Chondrocyte (in vitro differentiated cells): ENCODE measurements at places on chromosomes 2 and 18. TPM values are rescaled to one million over a fixed set of nuclear protein-coding genes. Genes with fewer than 3 reads are reported as not detected.

- no peak for DNase-seq
These were observed 78.5 kb upstream of the HK2 start for GRCh38 chr2:74755386-74755785.

GRCh38 chr2:18912225-18912888, 323.0 kb upstream of the NT5C1B start:
- DNase-seq = no peak

- no peak for DNase-seq
These were observed 161.6 kb upstream of the ALKAL2 start for GRCh38 chr2:449246-450067.

Gene SLC9A2
- total RNA-seq = not detected in 3 replicates

Gene DPP4
- total RNA-seq = 0.42 to 0.60 TPM in 2 of 3 replicates, not detected in the other

Gene CABYR
- total RNA-seq = 8.1 to 11.5 TPM (median 9.8 TPM) in 3 replicates

Gene STPG4
- 0.25 to 0.58 TPM (median 0.28 TPM) in 3 replicates for total RNA-seq

DNA sequence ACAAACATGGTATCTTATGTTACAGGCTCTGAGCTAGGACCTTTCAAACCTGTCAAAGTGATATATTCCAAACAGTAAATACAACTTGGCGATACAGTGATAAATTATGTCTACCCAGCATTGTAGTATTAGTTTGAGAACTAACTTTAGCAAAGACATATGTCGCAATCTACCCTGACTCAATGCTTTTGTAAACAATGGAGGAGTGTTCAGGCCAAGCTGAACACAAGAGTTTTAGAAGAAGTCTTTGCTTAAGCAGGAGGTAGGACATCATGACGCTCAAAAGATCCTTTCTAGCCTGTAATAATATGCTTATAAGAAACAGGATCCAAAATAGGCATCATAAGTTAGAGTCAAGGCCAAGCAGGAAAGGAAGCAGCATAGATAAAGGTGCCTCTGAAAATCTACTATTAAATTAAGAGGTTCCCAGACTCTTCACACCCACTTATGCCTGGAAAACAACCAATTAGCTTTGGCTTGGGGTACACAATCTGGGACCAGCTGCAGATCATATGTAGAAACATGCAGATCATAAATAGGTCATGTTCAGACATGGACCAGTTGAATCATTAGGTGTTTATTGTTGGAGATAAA, 132.5 kb downstream of the CSRNP3 start:
- DNase-seq = no peak

- DNase-seq = no peak
These were observed 11.5 kb upstream of the ASB1 start for GRCh38 chr2:238415036-238415764.

DNA sequence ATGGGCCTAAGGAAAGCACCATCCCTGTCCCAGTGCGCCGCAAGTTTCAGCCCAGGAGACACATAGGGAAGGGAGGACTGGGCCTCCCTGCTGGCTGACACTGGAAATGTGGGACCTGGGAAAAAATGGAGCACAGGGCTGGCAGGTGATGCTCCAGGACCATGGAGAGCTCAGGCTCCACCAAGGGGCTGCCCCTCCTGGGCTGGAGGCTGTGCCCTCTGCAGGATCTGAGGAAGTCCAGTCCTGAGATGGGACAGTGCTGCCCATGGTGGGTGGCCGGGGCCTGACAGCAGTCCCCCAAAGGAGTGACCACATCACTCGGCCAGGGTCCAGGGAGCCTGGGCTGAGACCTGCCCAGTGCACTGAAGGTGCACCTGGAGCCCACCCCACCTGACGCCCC, 108.6 kb upstream of the TEKT4 start:
- no peak for DNase-seq

GRCh38 chr2:69177063-69177771, 164.2 kb downstream of the ANTXR1 start:
- DNase-seq = no peak

DNA sequence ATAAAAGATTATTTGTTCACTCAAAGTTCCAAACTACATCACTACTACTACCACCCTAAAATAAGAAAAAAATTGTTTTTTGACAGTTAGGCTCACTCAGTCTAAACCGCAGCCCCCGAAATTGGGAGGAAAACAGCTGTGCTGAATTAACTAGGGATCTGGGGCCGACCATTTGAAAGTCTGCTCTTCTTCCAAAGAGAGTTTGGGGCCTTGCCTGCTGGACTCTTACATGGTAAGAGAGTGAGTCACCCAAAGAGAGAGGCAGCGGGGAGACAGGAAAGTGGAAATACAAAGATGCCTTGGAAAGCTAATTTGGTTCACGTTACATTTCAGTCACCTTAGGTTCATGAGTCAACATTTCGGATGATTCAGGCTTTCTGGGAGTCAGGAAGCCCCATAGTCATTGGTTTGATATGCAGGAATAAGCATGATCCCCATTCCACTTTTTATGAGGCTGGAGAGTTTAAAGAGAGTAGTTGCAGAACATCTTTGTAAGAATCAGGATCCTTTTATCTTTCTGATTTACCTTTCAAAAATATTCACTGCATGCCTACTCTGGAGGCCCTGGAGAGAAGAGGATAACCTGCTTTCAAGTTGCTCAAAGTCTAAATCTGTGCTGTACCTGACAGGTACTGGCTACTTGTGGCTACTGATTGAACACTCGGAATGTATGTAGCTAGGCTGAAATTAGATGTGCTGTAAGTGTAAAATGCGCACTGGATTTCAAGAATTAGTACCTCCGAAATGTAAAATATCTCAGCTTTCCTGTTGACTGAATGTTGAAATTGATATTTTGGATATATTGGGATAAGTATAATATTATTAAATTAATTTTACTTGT, 995 bp upstream of the RTN4 start:
- no peak for DNase-seq

DNA sequence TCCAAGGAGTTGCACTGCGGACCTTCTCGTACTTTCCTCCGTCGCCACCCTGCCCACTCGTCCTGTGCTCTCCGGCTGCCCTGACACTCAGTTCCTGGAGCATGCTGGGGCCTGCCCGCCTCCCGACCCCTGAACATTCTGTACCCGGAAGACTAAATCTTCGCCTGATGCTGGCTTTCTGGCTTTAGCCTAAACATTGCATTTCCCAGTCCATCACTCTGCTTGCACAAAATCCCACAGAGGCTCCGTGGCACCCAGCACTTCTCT, 550 bp upstream of the SFXN5 start:
- DNase-seq = peak; percentile 64

- DNase-seq = no peak
These were observed 33.1 kb downstream of the KLHL29 start for GRCh38 chr2:23418056-23418455.

Gene MAP3K19
- not detected in 3 replicates for total RNA-seq

Gene AKAIN1
- not detected in 3 replicates for total RNA-seq
